ENCODE measurements at places on chromosomes 16 and 17. TPM values are rescaled to one million over a fixed set of nuclear protein-coding genes. Genes with fewer than 3 reads are reported as not detected.

DNA sequence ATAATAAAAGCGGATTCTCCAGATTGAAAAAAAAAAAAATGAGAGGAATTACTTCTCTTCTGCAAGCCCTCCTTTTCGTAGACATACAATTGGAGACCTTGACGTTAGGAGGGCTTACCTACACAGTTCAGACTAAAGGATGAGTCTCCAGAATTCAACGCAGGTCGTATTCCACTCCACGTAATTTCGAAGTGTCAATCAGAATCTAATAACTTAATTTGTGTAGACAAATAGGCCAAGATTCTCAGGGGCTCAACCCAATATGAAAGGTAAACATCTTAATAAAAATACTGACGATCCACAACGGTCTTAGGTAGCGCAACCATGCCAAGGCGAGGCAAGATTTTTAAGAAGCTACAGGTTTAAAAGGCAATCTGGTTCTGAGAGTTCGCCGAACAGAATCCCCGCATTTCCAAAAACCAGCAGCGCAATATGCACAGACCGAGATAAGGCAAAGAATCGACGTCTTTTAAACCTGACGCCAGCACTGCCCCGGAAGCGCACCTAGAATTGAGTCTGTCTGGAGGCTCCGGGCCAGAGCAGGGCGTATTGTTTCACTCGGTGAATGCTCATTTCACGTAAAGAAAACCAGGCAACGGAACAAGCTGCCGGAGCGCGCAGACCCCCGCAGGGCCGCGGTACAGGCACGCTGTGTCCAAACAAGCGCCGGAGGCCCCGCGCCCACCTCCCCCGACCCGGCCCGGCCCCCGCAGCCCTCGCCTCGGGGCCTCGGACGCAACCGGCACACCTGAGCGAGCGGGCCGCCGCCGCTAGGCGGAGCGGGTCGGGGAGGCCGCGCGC is 623 bp downstream of the MBTPS1 start:
- H3K27ac ChIP-seq: peak overlapping the region; percentile 89
- H3K27me3 ChIP-seq: no peaks in the 10 kb centered on the region
- peak overlapping the region; percentile 92 for H3K4me3 ChIP-seq
- H3K4me1 ChIP-seq: peaks cover 30% of the 10 kb centered on the region

DNA sequence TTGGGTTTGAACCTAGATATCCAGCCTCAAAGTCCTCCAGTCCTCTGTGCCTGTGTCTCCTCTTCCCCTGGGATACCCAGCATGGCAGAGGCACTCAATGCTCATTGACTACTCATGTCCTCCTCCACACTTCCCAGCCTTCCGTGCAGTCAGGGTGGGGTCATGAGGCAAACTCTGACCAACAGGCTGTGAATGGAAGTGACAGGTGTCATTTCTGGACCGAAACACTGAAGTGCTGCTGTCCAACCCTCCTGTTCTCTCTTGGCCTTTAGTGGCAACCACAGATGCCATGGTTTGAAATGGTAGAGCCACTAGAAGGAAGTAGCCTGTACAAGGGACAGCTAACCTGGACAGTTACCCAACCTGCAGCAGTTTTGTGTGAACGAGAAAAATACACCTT is 46.7 kb upstream of the MAP3K14 start:
- peaks cover 26% of the 10 kb centered on the region for H3K27me3 ChIP-seq
- no peak overlapping the region for H3K27ac ChIP-seq
- H3K36me3 ChIP-seq: no peaks in the 10 kb centered on the region

DNA sequence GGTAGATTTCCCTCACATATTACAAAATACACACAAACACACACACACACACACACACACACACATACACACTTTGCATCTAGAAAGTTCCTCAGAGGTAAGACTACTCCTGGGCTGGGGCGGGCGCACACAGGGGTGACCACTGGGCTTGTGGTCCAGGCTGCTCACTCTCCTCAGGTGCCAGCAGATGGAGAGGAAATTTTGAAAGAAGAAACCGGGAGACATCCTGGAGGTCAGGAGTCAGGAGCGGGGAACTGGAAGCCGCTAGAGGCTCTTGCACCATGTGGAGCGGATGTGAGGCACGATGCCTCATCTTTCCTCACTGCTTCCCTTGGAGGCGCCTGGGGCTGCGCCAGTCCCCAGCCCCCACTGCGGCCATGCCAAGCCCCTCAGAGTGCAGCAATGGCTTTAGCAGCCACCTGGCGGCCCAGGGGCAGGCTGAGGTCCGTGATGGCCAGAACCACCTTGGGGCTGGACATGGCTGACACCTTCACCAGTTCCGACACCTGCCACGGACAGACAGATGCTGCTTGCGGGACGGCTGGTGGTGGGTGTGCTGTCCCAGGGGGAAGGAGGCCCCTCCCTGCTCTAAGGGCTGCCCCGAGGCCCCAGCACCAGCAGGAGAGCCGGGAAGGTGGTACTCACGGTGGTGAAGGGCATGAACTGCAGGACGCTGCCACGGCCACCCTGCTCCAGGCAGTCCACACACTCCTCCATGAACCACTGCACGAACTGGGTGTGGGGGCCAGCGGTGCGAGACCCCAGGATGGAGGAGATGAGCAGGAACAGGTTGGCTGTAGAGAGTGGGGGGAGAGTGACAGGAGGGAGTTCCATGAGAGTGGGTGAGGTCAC is 4.1 kb downstream of the CSF3 start:
- no peak overlapping the region for H3K4me3 ChIP-seq
- DNase-seq: no peak
- H3K27ac ChIP-seq: no peak overlapping the region
- H3K4me1 ChIP-seq: no peaks in the 10 kb centered on the region
- no peaks in the 10 kb centered on the region for H3K27me3 ChIP-seq
- H3K36me3 ChIP-seq: peaks cover 54% of the 10 kb centered on the region

GRCh38 chr17:789160-789840 is 7.1 kb downstream of the MRM3 start:
- no peak overlapping the region for H3K27ac ChIP-seq
- peaks cover 60% of the 10 kb centered on the region for H3K36me3 ChIP-seq
- no peaks in the 10 kb centered on the region for H3K27me3 ChIP-seq
- no peak overlapping the region for H3K4me3 ChIP-seq

DNA sequence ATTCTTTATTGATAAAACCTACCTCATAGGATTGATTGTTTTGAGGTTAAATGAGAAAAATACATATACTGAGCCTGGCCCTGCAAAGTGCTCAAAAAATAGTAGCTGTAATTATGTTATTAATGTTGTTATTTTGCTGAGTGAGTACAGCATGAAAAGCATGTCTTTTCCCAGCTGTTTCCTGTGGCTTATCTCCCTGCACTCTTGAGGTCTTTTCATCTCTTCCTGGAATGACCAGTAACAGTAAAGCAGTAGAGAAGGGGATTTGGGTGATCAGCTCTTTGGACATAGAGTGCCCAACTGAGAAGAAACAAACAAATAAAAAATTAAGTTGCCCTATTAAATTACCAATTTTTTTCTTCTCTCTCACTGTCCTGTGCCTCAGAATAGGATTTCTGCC is 53.7 kb downstream of the NFAT5 start:
- no peak overlapping the region for H3K27ac ChIP-seq
- no peak overlapping the region for H3K4me3 ChIP-seq
- DNase-seq: no peak

DNA sequence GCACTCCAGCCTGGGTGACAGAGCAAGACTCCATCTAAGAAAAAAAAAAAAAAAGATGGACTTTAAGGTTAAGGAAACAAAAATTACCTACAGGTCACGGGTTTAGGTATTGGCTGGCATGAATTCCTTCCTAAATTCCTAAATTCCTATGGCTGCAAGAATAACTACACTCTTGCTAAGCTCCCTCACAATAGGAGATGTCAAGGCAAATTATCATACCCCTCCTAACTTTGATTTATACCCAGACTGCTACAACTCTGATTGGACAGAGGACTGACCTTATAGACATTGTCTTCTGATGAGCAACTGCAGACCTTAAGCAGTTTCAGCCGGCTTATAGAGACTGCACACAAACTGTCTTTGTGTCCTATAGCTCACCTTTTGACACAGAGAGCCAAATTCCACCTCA is 25.1 kb upstream of the TMC7 start:
- peaks cover 6% of the 10 kb centered on the region for H3K4me1 ChIP-seq
- H3K27ac ChIP-seq: no peak overlapping the region
- DNase-seq: no peak
- no peaks in the 10 kb centered on the region for H3K36me3 ChIP-seq

DNA sequence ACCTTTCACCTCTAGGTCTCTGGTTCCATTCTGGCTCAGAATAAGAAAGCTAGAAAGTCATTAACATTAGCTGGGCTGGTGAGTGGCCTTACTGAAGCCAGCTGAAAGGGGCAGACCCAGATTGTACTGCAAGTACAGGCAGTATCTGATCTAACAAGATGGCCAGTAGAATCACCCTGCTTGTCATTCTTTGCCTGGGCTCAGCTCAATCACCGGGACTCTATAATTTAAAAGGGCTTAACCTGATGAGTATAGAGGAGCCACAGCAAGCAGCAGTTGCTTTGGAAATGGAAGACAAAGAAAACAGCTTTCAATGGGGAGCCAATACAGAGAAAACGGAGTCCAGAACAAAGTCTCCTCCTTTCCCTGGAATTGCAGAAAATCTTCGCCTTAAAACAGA is 13.6 kb downstream of the CDH8 start:
- no peak overlapping the region for H3K27ac ChIP-seq
- H3K4me3 ChIP-seq: no peak overlapping the region
- H3K27me3 ChIP-seq: no peaks in the 10 kb centered on the region
- DNase-seq: no peak
- H3K4me1 ChIP-seq: no peaks in the 10 kb centered on the region

DNA sequence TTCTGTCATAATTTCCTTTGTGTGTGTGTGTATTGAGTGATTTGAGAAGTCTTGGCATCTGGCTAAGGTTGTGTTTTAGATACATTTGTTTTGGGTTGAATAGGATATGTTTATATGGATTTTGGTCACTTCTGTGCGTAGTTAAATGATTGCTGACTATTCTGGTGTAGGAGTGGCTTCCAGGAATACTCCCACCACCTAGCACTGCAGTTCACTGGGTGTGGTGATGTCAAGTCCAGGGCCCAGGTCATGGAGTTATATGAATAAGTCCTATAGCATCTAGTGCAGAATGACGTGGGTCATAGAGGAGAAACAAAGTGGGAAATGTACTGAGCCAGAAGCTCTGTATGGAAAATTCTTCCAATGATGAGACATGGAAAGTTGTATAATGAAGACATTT is 465.4 kb upstream of the CCL2 start:
- no peak overlapping the region for H3K27ac ChIP-seq
- peaks cover 3% of the 10 kb centered on the region for H3K27me3 ChIP-seq
- no peaks in the 10 kb centered on the region for H3K4me1 ChIP-seq
- no peak for DNase-seq
- H3K36me3 ChIP-seq: no peaks in the 10 kb centered on the region

DNA sequence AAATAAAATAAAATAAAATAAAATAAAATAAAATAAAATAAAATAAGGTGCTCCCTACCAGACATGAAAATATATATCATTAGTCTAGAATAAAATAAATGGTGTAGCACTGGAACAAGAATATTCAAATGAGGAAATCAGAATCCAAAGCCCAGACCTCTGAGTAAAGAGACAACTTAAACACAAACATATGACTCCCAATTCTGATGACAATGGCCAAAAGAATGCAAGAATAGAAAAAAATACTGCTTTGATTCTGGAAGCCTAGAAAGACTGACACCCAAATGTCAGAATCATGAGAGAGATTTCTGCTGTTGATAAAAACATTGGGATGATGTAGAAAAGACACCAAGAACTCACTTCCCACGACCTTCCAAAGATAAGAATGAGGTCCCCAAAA is 27.9 kb downstream of the MYOCD start:
- H3K27ac ChIP-seq: no peak overlapping the region
- no peak overlapping the region for H3K4me3 ChIP-seq
- H3K36me3 ChIP-seq: no peaks in the 10 kb centered on the region
- no peak for DNase-seq

DNA sequence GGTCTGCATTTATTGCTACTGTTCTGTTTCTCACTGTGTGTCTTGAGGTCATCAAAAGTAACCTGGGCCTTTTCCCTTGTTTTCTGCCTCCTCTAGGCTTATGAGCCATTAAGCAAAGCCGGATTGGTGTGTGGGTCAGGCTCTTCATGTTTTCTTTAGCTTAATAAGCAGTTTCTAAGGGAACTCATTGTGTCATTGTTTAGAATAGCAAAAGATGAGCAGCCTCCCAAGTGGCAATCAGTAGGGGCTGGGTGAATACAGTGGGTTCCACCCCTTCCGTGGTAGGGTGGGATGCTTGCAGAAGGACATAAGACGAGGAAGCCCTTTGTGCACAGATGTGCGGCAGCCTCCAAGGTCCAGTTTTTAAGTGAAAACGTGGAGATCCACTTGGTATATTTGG is 34.5 kb downstream of the ABCC1 start:
- H3K4me1 ChIP-seq: peaks cover 16% of the 10 kb centered on the region
- no peak for DNase-seq
- H3K4me3 ChIP-seq: no peak overlapping the region
- peaks cover 35% of the 10 kb centered on the region for H3K36me3 ChIP-seq
- no peaks in the 10 kb centered on the region for H3K27me3 ChIP-seq
- H3K27ac ChIP-seq: no peak overlapping the region

DNA sequence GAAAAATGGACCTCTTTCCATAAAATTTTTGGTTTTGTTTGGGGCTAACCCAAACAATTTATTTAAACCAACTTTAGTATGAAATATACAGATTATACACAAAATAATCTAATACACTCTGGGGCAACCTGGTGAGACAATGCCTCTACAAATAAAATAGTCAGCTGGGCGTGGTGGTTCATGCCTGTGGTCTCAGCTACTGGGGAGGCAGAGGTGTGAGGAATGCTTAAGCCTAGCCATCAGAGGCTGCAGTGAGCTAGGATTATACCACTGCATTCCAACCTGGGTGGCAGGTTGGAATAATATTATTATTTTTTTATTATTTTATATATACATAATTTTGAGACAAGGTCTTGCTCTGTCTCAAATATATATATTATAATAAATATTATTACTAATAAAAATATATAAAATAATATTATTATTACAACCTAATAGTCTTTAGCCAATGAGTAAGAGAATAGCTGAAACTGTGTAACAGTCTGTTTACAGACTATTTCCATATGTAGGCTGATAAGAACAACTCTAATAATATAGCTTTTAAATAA is 50.5 kb downstream of the GLG1 start:
- no peak overlapping the region for H3K4me3 ChIP-seq
- H3K27me3 ChIP-seq: no peaks in the 10 kb centered on the region
- H3K36me3 ChIP-seq: no peaks in the 10 kb centered on the region
- peaks cover 7% of the 10 kb centered on the region for H3K4me1 ChIP-seq
- no peak for DNase-seq

GRCh38 chr17:58684003-58684402 is 7.8 kb downstream of the TEX14 start:
- H3K4me1 ChIP-seq: no peaks in the 10 kb centered on the region
- no peak overlapping the region for H3K27ac ChIP-seq

- peaks cover 9% of the 10 kb centered on the region for H3K4me1 ChIP-seq
- H3K4me3 ChIP-seq: no peak overlapping the region
- no peaks in the 10 kb centered on the region for H3K27me3 ChIP-seq
- no peaks in the 10 kb centered on the region for H3K36me3 ChIP-seq
- no peak overlapping the region for H3K27ac ChIP-seq
These were observed 11.0 kb downstream of the SGCA start for GRCh38 chr17:50176559-50177357.

Gene PITPNC1
- 15.2 TPM for total RNA-seq

Gene CNTD1
- total RNA-seq: not detected

Gene CDK3
- 14.1 TPM for total RNA-seq

Gene BAHCC1
- 0.13 TPM for total RNA-seq

Gene PARN
- 49.6 TPM for total RNA-seq

Gene PSMD11
- total RNA-seq: 115 TPM

Gene HOXB4
- total RNA-seq: 1.4 TPM

Gene GFAP
- total RNA-seq: not detected

Measured in activated B cell treated with CpG ODN at 0.5 μM for 24 hours (primary cell).